ENCODE measurements at places on chromosomes 16 and 17.

DNA sequence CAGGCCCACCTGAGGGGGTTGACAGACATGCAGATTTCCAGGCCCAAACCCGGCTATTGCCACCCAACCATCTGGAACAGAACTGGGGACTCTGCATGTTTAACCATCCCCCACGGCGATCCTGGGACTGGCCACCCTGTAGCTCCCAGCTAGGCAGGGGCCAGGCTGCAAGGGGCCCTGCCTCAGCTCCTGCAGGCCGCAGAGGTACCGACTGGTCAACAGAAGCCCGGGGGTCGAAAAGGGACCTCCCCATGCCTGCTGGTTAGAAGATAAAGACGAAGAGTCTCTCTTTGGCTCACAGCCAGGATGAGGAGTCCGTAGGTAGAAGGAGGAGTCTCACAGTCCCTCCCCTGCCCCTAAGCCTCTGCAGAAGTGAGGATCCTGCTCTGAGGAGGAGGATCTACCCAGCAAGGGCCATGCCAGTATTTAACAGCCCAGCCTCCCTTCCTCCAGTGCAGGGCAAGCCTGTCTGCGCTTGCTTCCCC, 223.4 kb upstream of the TNRC6C start:
- DNase-seq = no peak

DNA sequence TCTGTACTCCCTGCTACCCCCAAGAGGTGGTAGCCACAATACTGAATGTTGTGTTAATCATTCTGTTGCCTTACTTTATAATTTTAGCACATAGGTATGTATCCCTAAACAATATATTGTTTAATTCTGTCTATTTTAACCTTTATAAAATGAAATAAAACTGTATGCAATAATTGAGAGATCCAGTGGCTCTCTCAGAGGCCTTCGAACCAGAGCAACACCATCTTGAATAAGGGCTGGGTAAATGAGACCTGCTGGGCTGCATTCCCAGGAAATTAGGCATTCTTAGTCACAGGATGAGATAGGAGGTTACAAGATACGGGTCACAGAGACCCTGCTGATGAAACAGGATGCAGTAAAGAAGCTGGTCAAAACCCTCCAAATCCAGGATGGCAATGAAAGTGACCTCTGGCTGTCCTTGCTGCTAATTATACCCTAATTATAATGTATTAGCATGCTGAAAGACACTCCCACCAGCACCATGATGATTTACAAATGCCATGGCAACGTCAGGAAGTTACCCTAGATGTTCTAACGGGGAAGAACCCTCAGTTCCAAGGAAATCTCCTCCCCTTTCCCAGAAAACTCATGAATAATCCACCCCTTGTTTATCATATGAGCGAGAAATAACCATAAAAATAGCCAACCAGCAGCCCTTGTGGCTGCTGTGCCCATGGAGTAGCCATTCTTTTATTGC, 2.0 kb upstream of the CANT1 start:
- no peak for DNase-seq

DNA sequence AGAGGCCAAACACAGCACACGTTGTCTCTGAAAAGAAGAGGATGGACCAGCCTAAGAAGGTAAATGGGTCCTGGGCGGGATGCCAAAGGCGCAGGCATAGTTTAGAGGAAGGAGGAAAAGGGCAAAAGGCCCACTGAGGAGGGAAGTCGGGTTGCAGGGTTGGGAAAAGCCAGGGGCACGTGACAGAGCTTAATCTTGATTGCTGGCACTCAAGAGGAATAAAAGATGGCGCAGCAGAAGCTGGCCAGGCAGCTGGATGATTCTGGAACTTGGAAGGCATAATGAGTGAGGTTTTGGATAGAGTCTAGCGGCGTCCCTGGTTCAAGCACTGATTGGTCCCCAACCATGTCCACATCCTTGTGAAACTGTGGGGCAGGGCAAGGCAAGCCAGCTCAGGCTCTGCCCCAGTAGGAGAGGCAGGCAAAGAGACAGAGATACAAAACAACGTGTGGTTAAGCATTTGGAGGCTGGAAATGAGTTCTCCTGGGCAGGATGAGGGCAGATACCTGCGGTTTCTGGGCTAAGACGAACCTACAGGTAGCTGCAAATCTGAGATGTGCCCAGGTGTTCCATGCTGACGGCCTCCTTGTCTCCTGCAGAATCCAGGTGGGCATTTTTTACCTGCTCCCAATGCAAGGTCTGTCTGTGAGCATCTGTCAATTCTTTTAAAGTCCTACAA, 52.7 kb upstream of the CIBAR2 start:
- DNase-seq = no peak

- no peak for DNase-seq
Observed at GRCh38 chr17:5640726-5641125, 56.4 kb upstream of the NLRP1 start.

- no peak for DNase-seq
Observed at GRCh38 chr16:68739964-68740627, 3.0 kb downstream of the CDH1 start.

DNA sequence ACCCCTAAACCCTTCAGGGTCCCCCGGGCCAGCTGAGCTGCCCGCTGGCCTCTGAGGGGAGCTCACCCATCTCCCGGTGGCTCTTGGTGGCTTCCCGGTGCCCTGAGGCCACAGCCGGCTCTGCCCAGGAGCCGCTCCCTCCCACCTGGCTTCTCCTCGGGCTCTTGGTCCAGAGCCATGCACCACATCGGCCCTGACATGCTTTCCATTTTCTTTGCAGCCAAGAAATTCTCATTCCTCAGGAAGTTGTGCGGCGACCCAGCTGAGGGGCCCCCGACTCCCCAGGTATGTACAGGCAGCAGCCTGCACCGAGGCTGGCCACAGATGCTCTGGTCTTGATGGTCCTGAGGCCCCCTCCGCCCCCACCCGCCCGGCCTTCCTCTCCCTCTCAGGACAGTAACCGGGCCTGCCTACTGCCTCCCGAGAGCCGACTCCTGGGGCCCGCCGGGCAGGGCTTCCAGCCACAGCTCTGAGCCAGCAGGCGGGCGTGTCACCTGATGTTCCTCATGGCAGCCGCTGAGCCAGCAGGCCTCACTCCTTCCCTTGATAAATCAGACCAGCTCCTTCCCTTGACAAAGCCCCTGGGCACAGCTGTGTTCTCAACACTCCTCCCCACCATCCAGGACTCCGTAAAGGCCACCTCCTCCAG, 28.4 kb upstream of the ZFPM1 start:
- DNase-seq = no peak

DNA sequence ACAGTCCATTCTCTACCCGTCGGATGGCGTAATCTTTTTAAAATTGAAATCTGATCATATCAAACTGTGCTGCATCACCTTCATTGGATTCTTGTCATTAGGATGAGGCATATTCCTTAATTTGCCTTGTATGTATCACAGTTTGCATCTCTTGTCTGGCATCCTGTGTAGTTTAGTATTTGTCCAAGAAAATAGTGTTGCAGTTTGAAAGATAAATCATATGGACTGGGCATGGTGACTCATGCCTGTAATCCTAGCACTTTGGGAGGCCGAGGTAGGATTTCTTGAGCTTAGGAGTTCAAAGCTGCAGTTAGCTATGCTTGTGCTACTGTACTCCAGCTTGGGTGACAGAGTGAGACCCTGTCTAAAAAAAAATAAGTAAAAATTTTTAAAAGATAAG, 5.8 kb upstream of the RSL1D1 start:
- no peak for DNase-seq

DNA sequence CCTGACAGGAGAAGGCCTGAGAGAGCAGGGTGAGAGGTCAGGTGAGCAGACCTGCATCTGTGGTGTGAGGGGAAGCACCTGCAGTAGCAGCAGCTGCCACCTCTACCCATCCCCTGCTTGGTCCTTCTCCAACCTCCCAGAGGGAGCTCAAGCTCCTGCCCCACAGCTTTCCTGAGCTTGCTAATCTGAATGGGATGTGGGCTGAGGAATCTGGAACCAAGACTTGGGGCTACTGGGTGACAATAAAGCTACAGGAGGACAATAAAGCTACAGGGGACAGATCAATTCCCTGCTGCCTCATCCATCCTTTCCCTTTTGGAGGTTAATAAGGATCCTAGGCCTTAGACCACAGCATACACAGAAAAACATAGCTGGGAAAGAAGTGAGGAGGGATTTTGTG, 4.9 kb upstream of the TBX4 start:
- DNase-seq = no peak

DNA sequence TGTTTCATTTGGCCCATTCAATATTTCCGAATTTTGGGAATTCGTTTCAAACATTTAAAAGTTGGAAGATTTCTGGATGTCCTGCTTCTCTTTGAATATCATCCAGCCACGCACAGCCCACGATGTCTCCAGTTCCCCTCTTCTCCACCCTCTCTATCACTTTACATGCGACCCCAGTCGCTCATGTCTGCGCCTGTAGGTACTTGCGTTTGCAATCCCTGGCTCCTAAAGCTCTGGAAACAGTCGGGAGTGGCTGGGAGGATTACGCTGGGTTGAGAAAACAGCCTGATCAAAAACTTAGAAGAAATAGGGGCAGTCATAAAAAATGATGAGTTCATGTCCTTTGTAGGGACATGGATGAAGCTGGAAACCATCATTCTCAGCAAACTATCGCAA, 1.5 kb upstream of the SBK1 start:
- DNase-seq = no peak

DNA sequence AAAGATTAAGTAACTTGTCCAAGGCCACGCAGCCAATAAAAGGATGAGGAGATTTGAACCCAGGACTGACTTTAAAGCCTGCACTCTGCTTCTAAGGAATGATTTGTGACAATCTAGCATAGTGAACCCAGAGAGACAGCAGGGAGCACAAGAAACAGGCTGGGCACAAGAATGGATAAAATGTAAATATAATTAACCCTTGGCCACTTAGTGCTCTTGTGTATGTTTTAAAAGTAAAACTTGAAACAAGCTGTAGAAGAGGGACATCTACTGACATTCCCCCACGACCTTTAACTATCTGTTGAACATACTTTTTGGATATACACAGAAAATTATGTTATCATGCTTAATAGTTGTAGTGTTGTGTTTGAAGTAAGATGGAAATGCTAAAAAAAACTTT, 141.9 kb upstream of the PMFBP1 start:
- no peak for DNase-seq

- DNase-seq = peak; percentile 3
Observed at GRCh38 chr17:46818929-46819859, 702 bp upstream of the WNT3 start.

- no peak for DNase-seq
Observed at GRCh38 chr16:81485824-81486539, 41.4 kb downstream of the CMIP start.

DNA sequence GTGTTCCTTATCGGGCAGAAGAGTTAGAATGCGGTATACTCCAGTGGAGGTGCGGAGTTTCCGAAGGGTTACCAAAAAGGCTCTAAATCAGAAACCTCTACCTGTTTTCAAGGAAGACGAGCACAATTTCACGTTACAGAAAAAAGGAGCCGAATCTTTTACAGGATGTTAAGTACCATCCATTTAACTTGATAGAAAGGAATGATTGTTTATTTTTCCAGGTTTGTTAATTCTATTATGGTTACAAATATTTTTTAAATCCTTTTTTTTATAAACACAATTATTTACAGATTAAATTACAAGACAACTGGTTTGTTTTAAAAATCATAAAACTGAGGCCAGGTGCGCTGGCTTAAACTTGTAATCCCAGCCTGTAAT, 18.2 kb downstream of the ZNF213 start:
- DNase-seq = no peak

DNA sequence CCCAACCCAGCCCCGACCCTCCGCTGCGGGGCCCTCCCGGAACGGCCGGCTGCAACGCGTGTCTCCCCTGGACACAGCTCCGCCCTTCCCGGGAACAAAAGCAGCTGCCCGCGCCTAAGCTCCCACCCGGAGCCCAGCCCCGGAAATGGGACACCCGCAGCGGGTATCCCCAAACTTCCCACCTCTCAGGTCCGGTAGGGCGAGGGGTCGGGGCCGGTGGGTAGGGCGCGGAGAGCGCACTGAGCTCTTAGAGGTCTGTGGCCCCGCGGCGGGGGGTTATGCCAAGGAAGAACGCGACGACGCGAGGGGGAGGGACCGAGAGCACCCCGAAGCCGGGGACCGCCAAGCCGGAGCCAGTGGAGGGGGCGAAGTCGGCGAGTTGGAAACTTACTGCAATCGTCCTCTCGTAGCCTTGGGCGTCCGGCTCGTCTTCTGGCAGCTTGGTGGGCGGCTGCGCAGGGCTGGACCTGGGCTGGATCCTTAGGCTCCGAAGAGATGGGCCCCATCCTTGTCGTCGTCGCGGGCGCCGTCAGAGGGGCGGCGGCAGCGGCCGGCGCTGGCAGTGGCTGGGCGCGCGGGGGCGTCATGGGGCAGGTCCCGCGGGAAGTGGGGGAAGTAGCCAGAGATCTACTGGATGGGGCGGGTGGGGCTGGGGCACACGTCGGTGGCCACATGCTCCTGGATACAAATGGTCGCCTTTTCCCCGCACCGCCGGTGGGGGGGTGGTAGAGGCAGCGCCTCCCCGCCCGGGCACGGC, 6.9 kb downstream of the USP6 start:
- DNase-seq = no peak

- DNase-seq = no peak
Observed at GRCh38 chr17:82944990-82945389, 105.2 kb upstream of the ZNF750 start.

GRCh38 chr16:76389126-76389525, 111.9 kb downstream of the CNTNAP4 start:
- no peak for DNase-seq

DNA sequence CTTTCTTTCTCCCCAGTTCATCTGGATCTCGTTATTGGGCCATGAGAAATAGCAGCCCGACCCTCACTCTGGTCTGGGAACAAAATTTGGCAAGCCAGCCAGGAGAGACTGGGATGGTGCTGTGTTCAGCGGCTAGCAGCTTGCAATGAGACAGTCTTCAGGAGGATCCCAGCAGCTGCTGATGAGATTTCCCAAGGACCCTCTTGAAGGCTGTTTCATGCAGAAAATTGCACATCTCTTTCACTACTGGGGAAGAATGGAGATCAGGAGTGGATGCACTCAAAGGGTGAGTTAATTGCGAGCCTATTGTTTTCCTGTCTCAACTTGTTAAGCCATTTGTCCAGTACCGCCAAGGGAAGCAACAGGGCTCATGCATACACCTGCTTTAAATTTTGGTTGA, 5.5 kb upstream of the COIL start:
- no peak for DNase-seq

DNA sequence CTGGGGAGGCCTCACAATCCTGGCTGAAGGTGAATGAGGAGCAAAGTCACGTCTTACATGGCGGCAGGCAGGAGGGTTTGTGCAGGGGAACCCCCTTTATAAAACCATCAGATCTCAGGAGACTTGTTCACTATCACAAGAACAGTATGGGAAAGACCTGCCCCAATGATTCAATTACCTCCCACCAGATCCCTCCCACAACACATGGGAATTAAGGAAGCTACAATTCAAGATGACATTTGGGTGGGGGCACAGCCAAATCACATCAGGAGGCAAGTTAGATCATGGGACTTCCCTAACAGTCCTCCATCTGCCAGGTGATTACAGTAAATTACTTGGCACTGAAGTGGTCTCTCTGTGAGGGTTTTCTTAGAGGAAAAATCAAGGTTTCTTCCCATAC, 5.3 kb downstream of the TMEM114 start:
- no peak for DNase-seq

DNA sequence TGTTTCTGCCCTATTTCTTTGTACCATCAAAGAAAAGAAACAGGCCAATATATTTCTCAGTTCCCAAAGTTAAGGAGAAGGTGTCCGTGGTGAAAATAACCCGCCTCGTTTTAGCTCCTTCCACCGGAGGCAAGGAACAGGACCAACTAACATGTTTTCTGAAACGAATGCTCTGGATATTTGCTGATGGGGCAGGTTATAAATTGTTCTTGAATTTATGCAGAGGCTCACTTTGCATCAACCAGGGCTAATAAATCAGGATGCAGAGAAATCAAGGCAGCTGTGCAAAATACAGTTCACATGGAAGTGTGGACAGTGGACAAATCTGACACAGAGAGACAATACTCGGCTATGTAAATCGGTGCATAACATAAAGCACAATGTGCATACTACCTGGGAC, 189.8 kb downstream of the GRIN2A start:
- DNase-seq = no peak
